Fibroblast of villous mesenchyme (primary cell): ENCODE measurements at places on chromosomes 12 and 14.

DNA sequence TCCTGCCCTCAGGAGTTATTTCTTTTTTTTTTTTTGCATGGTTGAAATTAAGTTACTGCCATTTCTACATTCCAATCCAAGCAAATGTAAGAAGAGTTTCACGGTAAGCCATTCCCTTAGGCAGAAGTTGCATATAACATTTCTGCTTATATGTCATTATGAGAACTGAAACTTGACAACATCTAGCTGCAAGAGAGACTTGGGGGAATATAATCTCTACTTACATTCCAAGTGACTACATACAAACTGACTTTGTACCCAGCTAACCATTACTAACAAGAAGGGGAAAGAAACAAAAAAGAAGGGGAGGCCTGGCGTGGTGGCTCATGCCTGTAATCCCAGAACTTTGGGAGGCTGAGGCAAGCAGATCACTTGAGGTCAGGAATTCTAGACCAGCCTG is 7.3 kb upstream of the RESF1 start:
- no peak for DNase-seq

DNA sequence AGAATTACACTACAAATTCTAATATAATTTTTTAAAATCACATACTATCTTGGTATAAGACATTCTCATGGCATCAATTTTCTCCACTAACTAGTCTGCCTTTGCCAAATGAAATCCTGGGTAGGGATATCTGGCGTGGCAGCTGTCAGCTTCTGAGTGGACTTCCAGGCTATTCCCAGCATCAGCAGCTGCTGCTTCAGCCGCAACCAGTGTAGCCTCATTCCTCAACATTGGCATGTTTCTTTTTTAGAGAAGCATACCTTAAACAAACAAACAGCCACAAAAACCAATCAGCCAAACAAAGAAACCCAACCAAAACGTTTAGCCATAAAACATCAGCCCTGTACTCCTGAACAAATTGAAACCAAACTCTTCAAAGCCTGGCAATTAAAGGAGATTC is 235.8 kb downstream of the SSPN start:
- DNase-seq, result no peak

- DNase-seq, result no peak
These were observed 69.3 kb downstream of the PPFIBP1 start for GRCh38 chr12:27593266-27593665.

DNA sequence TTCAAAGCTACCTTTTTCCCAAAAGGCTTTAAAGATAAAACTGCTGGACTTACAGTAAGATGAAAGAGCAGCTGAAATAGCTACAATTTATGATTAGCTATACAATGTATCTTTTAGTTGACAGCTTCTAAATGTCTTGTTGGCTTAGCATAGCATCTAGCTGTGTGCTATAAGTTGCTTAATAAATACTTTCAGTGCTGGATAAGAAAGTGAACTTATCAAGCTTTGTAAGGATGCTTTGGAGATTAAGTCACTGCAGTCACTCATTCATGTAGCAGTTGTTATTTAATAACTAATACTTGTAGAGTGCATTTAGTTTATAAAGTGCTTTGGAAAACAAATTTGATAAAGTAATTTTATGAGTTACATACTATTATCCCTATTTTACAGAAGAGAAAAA is 14.6 kb downstream of the CFAP54 start:
- no peak for DNase-seq

DNA sequence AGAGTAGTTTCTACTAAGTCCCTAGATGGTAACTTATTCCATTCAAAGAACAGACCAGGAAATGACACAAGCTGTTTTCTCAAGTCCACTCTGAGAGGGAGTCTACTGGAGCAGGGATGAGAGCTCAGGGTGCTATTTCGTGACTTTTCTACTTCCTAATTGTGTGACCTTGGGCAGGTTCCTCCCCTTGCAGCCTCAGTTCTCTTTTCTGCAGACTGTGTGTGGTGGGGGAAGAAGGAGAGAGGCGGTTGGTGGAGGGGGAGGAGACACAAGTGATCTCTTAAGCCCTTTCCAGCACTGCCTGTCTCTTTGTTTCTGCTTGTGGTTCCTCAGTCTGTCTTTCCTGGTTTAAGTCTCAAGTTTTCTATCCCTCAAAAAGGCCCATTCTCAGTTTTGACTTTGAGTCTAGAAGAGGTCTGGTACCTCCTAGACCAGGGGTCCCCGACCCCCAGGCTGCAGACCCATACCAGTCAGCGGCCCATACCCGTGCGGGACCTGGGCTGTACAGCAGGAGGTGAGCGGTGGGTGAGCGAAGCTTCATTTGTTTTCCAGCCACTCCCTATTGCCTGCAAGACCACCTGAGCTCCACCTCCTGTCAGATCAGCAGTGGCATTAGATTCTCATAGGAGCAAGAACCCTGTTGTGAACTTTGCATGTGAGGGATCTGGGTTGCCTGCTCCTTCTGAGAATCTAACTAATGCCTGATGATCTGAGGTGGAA is 10.7 kb downstream of the FGF6 start:
- no peak for DNase-seq

GRCh38 chr12:81468206-81468605 is 290.9 kb downstream of the PPFIA2 start:
- DNase-seq, result peak; percentile 27

DNA sequence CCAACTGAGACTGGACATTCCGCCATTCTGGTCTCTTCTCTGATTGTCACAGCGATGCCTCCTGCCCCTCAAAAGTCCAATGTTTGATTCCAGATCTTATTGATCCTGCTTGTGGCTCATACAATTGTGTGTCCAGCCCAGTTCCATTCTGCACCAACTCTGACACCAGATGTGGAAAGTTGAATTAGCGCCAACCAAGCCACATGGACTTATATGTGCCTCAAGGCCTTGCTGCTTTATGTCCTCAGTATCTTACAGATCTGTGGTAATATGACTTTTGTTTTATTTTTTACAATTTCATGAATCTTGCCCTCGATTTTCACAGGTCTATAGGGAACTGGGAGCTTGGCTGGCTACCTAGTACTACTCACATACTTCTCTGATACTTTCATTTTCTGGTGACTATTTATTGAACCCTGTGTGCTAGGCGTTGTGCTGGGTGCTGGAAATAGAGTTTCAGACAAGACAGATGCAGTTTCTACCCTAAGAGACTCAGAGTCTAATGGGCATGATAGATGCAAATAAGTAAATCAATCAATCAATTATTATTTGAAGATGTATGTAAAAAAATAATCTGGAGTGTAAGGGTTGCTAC is 472.0 kb downstream of the TMTC2 start:
- DNase-seq, result no peak

- no peak for DNase-seq
These were observed 197.8 kb downstream of the PTPRO start for GRCh38 chr12:15520083-15520482.

GRCh38 chr12:7709969-7710675 is 1.1 kb upstream of the DPPA3 start:
- DNase-seq, result no peak

GRCh38 chr12:121812320-121812871 is 8.6 kb downstream of the SETD1B start:
- DNase-seq, result peak; percentile 84

GRCh38 chr14:50344876-50345563 is 32.9 kb downstream of the DMAC2L start:
- peak; percentile 96 for DNase-seq

DNA sequence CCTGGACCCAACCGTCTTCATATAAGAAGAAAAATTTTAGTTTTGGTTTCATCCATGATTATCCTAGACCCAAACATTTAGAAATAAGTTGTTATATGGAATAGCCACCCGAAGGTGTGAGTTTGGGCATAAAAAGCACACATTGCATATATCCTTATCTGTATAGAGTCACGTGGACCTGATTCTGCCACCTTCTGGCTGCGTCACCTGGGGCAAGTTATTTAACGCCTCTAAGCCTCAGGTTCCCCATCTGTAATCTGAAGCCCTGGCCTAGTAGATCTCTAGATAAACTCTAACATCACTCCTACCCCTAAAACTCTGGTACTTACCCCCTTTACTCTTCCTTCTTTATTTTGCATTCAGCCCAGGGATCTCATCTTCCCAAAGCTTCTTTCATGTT is 14.3 kb upstream of the KRT5 start:
- no peak for DNase-seq

GRCh38 chr14:75417674-75418073 is 10.1 kb upstream of the JDP2 start:
- peak; percentile 85 for DNase-seq

DNA sequence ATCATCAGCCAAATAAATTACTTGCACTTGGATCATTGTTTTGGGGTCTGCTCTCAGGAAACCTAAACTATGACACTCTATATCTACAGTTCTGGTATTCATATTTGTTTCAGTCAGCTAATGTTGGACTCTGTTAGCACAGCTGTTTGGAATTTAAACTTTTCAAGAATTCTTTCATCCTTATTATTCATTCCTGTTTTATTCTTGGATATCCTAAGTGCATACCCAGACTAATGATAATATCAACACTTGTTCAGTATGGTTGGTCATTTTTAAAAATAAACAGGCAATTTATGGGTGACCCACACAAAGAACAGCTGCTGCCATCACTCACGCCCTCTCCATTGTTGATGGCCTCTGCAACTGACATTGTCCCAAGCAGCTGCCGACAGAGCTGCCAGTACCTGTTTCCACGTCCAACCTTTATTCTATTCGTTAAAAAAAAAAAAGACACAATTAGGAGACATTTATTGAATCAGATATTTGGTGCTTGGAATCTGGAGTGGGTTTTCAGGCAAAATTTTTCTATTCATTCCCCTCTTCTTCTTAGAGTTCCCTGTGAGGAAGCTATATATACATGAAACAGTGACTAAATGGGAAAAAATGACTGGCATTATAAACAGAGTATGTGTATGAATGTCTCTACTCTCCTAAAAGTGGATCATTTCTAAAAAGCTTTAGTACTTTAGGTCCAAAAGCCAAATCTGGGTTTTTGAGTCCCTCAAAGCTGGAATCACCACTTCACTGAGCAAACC is 252.1 kb upstream of the NAV3 start:
- DNase-seq, result no peak

GRCh38 chr12:115296613-115297198 is 612.7 kb upstream of the TBX3 start:
- no peak for DNase-seq

DNA sequence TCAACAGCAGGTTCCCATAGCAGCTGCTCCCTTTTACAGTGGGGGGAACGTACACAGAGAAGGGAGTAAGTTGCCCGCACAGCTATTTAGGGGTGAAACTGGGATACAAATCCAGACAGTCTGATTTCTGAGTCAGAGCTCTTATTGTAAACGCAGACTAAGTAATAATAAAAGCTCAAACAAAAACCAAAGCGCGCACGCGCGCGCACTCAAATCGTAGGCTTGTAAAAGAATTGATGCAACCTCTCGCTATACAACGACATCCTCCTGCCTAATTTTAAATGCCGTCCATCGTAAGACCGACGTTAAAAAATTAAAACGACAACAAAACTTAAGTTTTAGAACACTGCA is 747 bp upstream of the DACT1 start:
- DNase-seq, result peak; percentile 96

DNA sequence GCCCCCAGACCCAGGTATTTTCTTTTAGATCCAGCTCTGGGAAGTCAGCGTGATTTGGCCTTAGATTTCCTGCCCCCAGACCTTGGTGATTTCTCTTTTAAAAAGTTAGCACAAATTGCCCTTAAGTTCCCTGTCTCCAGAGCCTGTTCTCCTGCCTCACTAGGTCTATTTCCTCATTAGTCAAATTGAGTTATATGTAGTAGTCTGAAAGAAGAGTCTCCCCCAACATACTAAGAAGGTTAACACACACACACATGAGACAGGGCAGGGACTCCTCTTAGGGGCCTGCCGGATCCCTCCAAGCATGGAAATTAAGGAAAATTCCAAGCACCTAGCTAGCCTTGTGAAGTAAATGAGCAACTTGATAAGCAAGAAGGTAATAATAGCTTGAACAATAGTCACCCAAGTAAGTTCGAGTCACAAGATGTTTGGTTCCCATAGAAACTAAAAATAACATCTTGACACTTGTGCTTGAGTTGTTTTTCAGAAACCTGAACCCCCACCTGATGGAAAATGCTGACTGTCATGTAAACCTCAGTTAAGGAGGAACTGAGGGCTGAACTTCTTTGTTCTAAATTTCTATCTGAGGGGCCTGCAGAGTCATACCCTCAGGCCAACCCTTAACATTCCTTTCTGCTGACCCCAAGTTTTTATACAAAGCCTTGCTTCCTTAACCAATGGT is 51.6 kb downstream of the CAND1 start:
- DNase-seq, result no peak

GRCh38 chr14:90850487-90850886 is 34.3 kb upstream of the TTC7B start:
- peak; percentile 46 for DNase-seq

- no peak for DNase-seq
These were observed 1.6 kb upstream of the ATP2B1 start for GRCh38 chr12:89709995-89710872.

- no peak for DNase-seq
These were observed 688 bp upstream of the NECAP1 start for GRCh38 chr12:8081251-8081920.

- peak; percentile 64 for DNase-seq
These were observed 21.9 kb upstream of the IFT81 start for GRCh38 chr12:110102255-110102654.

DNA sequence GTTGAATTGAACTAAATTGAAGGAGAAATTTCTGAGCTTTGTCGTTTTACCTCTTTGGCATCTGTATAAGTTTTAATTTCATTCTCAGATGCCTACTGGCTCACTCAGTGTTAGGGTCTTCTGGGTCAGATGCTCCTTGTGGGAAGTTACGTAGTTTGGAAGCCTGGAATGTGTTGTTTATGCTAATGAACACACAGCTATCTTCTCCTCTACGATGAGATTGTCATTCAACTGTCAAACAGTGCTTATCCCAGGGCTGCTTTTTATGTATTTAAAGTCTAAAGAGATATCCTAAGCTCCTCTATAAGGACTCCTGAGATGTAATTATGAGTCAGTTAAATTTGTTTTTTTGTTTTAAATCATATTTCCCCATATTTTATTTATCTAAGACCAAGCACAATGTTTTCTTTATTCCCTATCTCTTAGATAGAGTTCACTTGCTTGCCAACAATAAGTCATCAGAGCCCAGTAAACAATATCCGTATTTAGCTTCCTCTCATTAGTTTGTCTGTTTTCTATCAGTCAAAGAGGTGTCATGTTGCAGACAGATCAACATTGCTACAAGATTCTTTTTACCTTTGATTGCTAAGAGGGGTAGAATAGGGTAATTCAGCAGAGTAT is 368.0 kb upstream of the PDE3A start:
- peak; percentile 28 for DNase-seq

GRCh38 chr12:15599266-15600037 is 189.7 kb downstream of the EPS8 start:
- DNase-seq, result peak; percentile 83

DNA sequence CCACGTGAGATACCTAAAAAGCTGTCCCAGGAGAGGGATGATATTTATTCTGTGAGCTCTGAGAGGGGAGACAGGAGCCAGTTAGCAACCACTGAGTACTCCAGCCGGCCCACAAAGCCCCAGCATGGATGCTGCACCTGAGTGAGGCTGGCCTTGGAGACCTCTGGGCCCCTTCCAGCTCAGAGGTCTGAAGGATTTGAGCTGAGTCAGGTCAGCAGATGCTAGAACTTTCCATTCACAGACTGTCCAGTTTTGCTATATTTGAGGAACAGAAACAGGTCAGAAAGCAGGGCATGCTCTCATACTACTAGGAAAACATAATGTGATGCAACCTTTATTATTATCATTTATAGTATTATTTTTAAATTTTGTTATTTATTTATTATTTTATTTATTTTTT is 15.0 kb upstream of the MAPKAPK5 start:
- no peak for DNase-seq

- DNase-seq, result peak; percentile 48
These were observed 101.9 kb downstream of the SETD3 start for GRCh38 chr14:99378782-99379214.
